ENCODE measurements at places on chromosomes 16 and 17.

- no peaks in the 10 kb centered on the region for H3K4me1 ChIP-seq
- no peak overlapping the region for H3K4me3 ChIP-seq
- no peaks in the 10 kb centered on the region for H3K27me3 ChIP-seq
- H3K27ac ChIP-seq, result no peak overlapping the region
- no peaks in the 10 kb centered on the region for H3K36me3 ChIP-seq
Observed at GRCh38 chr17:11290814-11291213, 49.8 kb downstream of the SHISA6 start.

- DNase-seq, result no peak
- H3K4me3 ChIP-seq, result no peak overlapping the region
- no peaks in the 10 kb centered on the region for H3K36me3 ChIP-seq
- peaks cover 51% of the 10 kb centered on the region for H3K4me1 ChIP-seq
- peak overlapping the region; percentile 61 for H3K27ac ChIP-seq
Observed at GRCh38 chr17:46120078-46120477, 73.2 kb downstream of the KANSL1 start.

DNA sequence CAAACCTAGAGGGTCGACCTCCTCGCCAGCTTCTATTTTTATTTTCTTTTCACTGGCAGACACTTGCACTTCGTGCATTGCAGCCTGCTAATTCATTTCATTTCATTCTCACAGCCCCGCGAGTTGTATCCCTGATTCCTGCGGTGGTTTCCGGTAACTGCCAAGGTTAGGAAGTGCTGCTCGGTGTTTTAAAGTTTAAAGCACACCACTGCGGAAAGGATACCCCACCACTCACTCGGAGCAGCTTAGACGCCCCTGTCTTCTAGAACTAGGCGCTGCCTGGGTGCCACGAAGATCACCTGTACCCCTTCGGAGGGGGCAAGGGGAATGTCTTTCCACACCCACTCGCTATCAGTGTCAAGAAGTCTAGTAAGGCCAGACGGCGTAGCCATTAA lies 509 bp downstream of the CNEP1R1 start:
- H3K36me3 ChIP-seq, result no peaks in the 10 kb centered on the region
- H3K4me3 ChIP-seq, result peak overlapping the region; percentile 99

GRCh38 chr16:57422026-57422944 lies 17.7 kb downstream of the CCL17 start:
- H3K27me3 ChIP-seq, result no peaks in the 10 kb centered on the region
- H3K4me3 ChIP-seq, result no peak overlapping the region

GRCh38 chr16:55284718-55285099 lies 39.3 kb upstream of the IRX6 start:
- no peak for DNase-seq
- H3K4me1 ChIP-seq, result no peaks in the 10 kb centered on the region
- no peaks in the 10 kb centered on the region for H3K36me3 ChIP-seq

DNA sequence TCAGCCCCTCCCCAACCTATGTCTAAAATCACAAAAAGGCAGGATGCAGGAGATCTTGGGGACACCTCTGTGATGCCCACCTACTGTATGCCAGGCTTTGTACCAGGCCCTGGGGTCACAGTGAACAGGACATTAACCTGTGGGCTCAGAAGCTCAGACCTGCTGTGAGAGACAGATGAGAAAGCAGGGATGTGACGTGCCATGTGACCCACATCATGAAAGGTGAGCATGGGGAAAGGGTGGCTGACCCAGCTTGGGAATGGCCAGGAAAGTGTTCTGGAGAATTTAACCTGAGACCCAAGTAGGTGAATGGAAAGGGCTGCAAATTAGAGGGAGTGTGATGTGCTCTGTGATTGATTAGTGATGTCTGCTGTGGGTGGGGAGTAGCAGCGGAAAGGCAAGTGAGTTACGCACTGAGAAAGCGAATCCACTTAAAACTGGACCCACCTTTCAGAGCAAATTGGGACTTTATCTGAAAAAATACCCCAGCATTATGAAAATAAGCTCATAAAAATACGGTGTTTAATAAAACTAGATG lies 132.2 kb downstream of the IRF8 start:
- no peak overlapping the region for H3K4me3 ChIP-seq
- peaks cover 17% of the 10 kb centered on the region for H3K4me1 ChIP-seq
- no peak overlapping the region for H3K27ac ChIP-seq
- H3K36me3 ChIP-seq, result no peaks in the 10 kb centered on the region
- H3K27me3 ChIP-seq, result peaks cover 26% of the 10 kb centered on the region

GRCh38 chr16:88882358-88883030 lies 16.0 kb upstream of the PABPN1L start:
- no peak overlapping the region for H3K4me3 ChIP-seq
- no peak overlapping the region for H3K27ac ChIP-seq
- peaks cover 18% of the 10 kb centered on the region for H3K4me1 ChIP-seq
- no peak for DNase-seq
- peaks cover 49% of the 10 kb centered on the region for H3K36me3 ChIP-seq

GRCh38 chr16:84086341-84086740 lies 30.4 kb downstream of the MBTPS1 start:
- peaks cover 96% of the 10 kb centered on the region for H3K36me3 ChIP-seq
- peaks cover 14% of the 10 kb centered on the region for H3K4me1 ChIP-seq
- DNase-seq, result peak; percentile 88
- H3K27me3 ChIP-seq, result no peaks in the 10 kb centered on the region
- peak overlapping the region; percentile 45 for H3K27ac ChIP-seq
- no peak overlapping the region for H3K4me3 ChIP-seq

GRCh38 chr17:50191359-50192143 lies 9.9 kb downstream of the COL1A1 start:
- peaks cover 97% of the 10 kb centered on the region for H3K36me3 ChIP-seq
- peak overlapping the region; percentile 22 for H3K27ac ChIP-seq
- no peak for DNase-seq
- no peaks in the 10 kb centered on the region for H3K4me1 ChIP-seq
- no peak overlapping the region for H3K4me3 ChIP-seq

DNA sequence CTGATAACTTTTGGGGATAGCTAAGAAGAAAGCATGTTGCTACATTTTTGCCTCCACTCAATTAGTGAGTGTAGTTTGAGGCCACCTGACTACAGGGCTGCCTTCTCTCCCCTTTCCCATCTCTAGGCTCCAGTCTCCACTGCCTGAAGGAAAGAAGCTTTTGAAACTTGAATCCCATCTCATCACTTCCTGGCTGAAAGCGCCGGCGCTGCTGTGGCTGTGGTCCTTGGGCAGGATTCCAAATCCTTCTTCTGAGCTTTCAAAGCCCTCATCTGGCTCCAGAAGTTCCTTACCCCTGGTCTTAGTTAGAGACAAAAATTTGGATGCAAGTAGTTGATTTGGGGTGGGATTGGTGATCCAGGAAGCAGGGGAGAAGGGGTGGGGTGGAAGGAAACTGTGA lies 119.4 kb downstream of the FOXL1 start:
- no peaks in the 10 kb centered on the region for H3K36me3 ChIP-seq
- DNase-seq, result no peak
- no peaks in the 10 kb centered on the region for H3K4me1 ChIP-seq
- peaks cover 4% of the 10 kb centered on the region for H3K27me3 ChIP-seq
- H3K4me3 ChIP-seq, result no peak overlapping the region
- H3K27ac ChIP-seq, result no peak overlapping the region

GRCh38 chr16:85822145-85822544 lies 22.6 kb downstream of the COX4I1 start:
- no peak overlapping the region for H3K27ac ChIP-seq
- no peak for DNase-seq
- peaks cover 4% of the 10 kb centered on the region for H3K27me3 ChIP-seq

- peaks cover 39% of the 10 kb centered on the region for H3K4me1 ChIP-seq
- DNase-seq, result peak; percentile 72
- peak overlapping the region; percentile 80 for H3K4me3 ChIP-seq
- H3K27me3 ChIP-seq, result no peaks in the 10 kb centered on the region
- peak overlapping the region; percentile 97 for H3K27ac ChIP-seq
- H3K36me3 ChIP-seq, result no peaks in the 10 kb centered on the region
Observed at GRCh38 chr16:22190081-22190775, 15.8 kb upstream of the EEF2K start.

DNA sequence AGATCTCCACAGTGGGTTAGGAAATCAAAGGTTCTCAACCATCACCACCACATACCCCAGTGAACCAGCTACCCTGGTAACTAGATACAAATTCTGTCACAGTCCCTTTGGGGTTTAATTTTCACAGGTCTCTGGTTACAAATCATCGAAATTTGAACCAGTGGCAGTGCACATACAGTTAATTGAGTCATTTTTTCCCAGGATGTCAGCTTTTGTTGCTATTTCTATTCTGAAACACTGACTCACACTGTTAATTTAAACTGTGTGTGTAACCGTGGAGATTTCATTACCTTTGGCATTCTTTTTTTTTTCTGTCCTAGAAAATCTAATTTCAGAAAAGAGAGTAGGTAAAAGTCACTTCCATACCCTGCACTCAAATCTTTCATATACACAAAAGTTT lies 511.5 kb downstream of the TOX3 start:
- no peak overlapping the region for H3K4me3 ChIP-seq
- H3K4me1 ChIP-seq, result no peaks in the 10 kb centered on the region
- no peak overlapping the region for H3K27ac ChIP-seq
- no peaks in the 10 kb centered on the region for H3K27me3 ChIP-seq
- H3K36me3 ChIP-seq, result no peaks in the 10 kb centered on the region

DNA sequence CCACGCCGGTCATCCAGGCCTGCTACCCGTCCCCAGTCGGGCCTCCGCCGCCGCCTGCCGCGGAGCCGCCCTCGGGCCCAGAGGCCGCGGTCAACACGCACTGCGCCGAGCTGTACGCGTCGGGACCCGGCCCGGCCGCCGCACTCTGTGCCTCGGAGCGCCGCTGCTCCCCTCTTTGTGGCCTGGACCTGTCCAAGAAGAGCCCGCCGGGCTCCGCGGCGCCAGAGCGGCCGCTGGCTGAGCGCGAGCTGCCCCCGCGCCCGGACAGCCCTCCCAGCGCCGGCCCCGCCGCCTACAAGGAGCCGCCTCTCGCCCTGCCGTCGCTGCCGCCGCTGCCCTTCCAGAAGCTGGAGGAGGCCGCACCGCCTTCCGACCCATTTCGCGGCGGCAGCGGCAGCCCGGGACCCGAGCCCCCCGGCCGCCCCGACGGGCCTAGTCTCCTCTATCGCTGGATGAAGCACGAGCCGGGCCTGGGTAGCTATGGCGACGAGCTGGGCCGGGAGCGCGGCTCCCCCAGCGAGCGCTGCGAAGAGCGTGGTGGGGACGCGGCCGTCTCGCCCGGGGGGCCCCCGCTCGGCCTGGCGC lies 2.4 kb downstream of the HIC1 start:
- peak; percentile 68 for DNase-seq
- H3K27ac ChIP-seq, result peak overlapping the region; percentile 96
- no peaks in the 10 kb centered on the region for H3K27me3 ChIP-seq
- H3K4me3 ChIP-seq, result peak overlapping the region; percentile 82

GRCh38 chr16:17260276-17260849 lies 210.4 kb downstream of the XYLT1 start:
- H3K4me3 ChIP-seq, result no peak overlapping the region
- no peaks in the 10 kb centered on the region for H3K27me3 ChIP-seq
- H3K4me1 ChIP-seq, result no peaks in the 10 kb centered on the region
- H3K27ac ChIP-seq, result no peak overlapping the region

DNA sequence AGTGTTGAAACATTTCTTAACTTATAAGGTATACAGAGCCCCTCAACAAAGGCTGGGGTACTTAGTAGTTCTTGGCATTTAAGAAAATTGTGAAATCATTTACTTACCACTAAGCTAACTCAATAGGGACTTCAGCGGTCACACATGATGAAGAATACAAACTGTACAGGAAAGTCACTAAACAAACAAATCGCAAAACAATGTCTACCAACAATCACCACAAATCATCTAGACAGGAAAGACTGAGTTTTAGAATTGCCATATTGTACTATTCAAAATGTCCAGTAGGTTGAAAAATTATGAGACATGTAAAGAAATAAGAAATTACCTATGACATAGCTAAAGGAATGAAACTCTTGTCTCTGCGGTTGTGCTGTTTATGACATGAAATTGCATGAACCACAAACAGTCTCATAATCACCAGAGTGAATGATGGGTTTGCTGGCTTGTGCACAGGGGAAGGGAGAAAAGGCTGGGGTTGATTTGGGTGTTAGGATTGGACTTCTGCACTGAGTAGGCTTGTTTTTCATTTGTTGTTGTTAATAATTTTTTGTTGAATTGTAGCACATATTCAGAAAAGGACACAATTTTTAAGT lies 441.1 kb upstream of the MON1B start:
- DNase-seq, result no peak
- no peak overlapping the region for H3K27ac ChIP-seq

- peaks cover 8% of the 10 kb centered on the region for H3K27me3 ChIP-seq
- no peaks in the 10 kb centered on the region for H3K4me1 ChIP-seq
- H3K36me3 ChIP-seq, result no peaks in the 10 kb centered on the region
- H3K27ac ChIP-seq, result no peak overlapping the region
Observed at GRCh38 chr16:86217001-86217890, 293.1 kb upstream of the FOXF1 start.

DNA sequence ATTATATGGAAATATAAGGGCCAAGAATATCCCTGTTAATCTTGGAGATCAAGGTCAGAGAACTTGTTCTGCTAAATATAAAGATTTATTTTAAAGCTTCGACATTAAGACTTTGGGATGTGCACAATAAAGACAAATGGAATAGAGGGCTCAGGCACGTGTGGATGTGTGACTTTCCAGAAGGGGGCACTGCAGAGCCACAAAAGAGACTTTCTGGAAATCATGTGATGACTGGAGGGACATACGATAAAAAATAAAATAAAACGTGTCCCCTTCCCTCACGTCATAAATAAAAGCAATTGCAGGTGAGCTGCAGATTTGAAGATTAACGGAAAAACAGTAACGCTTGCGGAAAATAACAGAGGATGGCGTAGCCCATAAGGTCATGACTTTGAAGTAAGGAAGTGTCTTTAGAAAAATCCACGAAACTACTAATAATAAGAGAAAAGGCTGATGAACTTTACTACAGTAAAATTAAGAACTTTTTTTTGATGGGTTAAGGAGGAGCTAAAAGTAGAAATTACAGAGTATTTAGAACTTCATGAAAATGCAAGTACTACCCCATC lies 9.4 kb upstream of the ENGASE start:
- H3K4me3 ChIP-seq, result no peak overlapping the region
- no peaks in the 10 kb centered on the region for H3K36me3 ChIP-seq
- no peak for DNase-seq
- no peaks in the 10 kb centered on the region for H3K27me3 ChIP-seq

GRCh38 chr16:57653936-57654335 lies 14.2 kb upstream of the ADGRG3 start:
- H3K27me3 ChIP-seq, result no peaks in the 10 kb centered on the region
- DNase-seq, result no peak
- peaks cover 36% of the 10 kb centered on the region for H3K36me3 ChIP-seq

- H3K36me3 ChIP-seq, result no peaks in the 10 kb centered on the region
- H3K4me1 ChIP-seq, result no peaks in the 10 kb centered on the region
- H3K27me3 ChIP-seq, result no peaks in the 10 kb centered on the region
Observed at GRCh38 chr17:60577147-60577915, 22.7 kb upstream of the PPM1D start.

DNA sequence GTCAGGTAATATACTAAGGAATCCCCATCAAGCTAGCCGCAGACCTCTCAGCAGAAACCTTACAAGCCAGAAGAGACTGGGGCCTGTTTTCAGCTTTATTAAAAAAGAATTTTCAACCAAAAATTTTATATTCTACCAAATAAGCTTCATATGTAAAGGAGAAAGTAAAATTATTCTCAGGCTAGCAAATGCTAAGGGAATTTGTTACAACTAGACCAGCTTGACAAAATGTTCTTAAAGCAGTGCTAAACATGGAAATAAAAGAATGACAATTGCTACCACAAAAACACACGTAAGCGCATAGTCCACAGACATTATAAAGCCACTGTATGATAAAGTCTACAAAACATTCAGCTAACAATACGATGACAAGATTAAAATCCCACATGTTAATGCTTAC lies 449.4 kb upstream of the MON1B start:
- H3K27ac ChIP-seq, result no peak overlapping the region
- DNase-seq, result no peak
- H3K4me1 ChIP-seq, result no peaks in the 10 kb centered on the region
- H3K36me3 ChIP-seq, result no peaks in the 10 kb centered on the region
- H3K27me3 ChIP-seq, result no peaks in the 10 kb centered on the region
- no peak overlapping the region for H3K4me3 ChIP-seq

Measured in heart left ventricle (tissue), 16 donors.